ENCODE measurements at places on chromosomes 2 and 18. TPM values are rescaled to one million over a fixed set of nuclear protein-coding genes. Genes with fewer than 3 reads are reported as not detected.
A peak's percentile ranks its signal among the peaks of the same experiment; 100 is the strongest.

C2orf80 gene
- total RNA-seq: not detected

CYRIA gene
- 2.1 TPM for total RNA-seq

DNA sequence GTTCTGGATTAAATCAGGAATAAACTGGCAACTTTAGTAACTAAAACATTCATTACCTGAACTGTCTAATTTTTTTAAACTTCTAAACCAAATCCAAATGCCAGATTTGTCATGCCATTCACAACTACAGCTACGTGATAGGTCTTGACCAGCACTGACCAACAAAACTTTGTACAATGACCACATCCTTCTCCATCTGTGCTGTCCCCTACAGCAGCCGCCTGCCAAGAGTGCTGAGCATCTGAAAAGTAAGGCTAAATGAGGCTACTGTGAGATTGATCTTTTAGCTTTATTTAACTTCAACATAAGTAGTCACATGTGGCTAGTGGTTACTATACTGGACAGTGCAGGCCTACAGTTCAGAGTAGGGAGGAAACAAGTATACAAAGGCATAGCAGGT is 7.6 kb downstream of the FAM168B start:
- DNase-seq: no peak

GRCh38 chr18:79917169-79917852 is 34.1 kb downstream of the SLC66A2 start:
- peak; percentile 93 for DNase-seq

DNA sequence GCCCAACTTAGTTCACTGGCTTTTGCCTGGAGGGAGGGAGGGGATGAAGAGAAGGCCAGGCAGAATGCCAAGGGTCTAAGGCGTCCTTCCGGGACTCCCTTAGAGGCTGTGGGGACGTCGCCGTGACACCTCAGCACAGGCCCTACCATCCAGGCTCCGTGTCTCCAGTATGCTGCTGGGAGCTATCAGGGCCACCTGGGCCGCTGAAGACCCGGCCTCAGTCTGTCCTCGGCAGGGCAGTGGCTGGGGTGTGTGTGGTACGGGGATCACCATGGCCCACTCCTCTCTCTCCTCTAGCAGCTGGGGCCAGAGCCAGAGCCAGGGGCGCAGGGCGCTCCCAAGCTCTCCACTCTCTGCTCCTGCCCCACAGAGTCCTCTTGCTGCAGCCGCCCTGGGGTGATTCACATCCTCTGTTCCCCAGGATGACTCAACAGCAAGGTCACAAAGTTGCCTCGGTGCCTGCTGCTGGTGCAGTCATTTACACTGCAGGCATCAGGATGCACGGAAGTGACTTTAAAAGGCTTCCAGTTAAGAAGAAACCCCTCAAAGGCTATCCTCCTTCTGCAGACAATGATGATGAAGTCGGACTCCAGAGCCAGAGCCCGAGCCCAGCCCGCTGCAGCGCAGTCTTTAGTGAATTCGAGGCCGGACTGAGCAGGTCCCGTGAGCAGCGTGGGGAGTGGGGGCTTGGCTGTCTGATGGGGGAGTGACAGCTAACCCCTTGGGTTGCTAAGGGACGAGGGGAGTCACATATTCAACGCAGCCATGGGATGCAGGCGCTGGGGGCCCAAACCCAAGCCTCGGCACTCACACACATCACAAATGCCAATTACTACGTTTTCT is 31.9 kb downstream of the SNORC start:
- DNase-seq: no peak
